ENCODE measurements at places on chromosomes 4 and X.

GRCh38 chr4:152999346-153000075, 63.4 kb downstream of the FHDC1 start:
- no peak for DNase-seq

DNA sequence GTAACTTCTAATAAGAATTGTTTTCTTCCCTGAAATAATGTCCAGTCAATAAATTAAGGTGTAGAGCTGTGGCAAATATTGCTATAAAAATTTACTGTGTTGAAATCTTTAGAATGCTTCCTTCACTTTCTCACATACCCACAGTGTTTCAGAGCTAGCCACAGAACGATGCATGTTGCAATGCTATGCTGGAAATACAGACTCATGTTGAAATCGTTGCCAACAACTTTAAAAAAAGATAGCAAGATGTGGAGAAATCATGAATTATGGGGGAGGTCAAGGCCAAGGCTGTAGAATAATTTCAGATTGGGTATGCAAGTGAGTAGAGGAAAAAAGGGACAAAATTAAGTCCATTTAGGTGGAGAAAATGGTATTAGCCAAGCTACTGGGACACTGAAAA, 204.8 kb downstream of the VEGFC start:
- DNase-seq = no peak

DNA sequence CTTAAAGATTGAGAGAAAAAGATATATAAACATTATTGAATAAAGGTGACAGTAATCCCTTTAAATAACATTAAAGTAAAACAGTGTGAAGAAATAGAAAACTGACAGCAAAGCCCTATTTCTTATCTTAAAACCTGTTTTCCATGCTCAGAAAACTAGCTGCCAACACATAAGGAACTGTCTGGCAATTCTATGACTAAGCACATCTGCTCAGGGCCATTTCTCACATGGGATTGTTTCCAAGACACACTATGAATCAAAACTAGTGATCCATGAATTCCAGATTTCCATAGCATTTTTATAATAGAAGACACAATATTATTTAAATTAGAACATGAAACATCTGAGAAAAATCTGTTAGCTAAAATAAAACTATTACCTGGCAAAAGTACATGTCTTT, 113.4 kb downstream of the SCLT1 start:
- no peak for DNase-seq

DNA sequence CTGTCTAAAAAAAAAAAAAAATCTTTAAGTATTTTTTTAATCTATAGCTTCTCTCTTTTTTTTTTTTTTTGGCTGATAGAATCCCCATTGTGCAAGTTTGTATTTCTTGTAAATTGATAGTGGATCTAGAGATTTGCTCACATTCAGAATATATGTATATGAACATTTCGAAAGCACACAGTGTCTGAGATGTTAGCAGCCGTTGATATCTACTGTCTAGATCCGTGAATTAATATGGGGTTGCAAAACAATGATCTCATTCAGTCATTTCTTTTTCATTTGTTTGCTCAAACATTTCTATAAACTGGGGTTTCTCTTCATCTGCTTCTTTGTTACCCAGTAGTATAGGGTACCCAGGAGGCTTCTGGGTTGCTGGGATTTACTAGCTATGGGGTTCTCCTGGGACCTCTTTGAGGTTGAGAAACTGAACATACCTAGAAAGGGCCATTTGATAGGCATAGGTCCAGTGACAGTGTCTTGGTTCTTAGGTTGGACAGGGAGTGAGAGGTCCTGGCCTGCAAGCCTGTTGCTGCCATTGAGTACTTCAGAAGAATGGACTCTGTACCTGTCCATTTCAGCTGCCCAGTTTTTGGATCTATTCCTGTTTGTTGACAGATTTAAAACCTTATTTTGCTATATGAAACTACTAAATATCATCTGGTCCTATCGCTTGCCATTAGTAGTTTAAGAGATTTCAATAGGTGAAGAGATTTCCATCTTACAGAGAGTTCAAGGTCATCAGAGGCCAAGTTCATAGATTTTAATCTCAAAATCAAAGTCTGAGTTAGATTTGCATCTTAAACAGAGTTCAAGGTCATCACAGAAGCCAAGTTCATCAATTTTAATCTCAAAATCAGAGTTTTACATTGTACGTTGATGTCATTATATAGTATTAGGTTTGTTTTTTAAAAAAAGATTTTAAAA, 50.8 kb downstream of the WWC2 start:
- DNase-seq = no peak

DNA sequence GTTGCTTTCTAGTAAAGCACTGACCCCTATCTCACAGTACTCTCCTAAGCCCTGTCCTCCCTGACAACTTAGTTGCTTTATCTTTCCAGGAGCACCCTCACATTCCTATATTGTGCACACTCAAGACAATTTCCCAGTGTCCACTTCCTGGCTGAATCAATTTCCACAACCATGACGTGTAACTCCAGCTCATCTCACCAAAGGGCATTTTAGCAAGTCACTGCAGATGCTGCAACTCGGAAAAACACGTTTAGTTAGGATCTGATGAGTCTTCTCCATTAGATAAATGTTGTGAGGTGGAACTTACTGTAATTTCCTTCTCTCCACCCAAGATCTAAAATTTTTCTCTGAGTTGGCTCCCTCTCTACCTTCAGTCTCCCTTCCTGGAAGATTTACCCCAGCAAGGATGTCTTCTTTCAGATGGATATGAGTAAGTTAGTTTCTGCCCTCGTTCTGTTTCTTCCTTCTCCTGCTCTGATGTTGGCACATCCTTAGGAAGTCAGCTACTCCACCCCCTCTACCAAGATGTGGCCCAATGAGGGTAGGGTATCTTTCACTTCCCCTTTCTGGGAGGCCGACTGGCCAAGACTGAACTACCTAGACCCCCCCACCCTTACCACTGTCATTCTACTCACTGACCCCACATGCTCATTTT, 28.8 kb upstream of the IL13RA1 start:
- DNase-seq = no peak

DNA sequence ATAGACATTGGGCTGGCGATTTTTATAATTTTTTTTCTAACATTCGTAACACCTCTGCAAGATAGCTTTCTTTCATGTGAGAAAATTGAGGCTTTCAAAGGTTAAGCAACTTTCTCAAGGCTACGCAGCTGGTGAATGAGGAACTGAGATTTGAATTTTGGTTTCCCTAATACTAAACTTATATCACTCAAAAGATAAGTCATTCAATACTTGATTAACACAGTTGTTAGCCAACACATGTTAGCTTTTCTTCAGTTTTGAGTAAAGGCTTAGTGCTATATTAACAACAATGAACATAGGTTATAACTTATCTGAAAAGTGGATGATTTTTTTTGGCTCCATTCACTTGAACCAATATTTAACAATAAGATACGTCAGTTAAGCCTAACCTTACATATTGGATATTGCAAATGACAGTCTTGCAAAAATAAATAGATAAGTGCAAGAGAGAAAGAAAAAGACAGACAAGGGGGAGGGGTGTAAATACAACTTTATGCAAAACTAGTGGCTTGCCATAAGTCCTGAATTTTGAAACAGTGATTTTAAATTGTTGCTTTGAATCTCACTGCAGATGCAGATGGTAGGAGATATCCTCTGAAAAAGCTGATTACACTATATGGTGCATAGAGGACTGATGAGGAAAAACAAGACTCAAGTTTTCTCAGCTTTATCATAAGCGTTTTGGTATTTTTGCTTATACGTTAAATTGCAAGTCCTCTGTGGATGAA, 11.1 kb upstream of the GPM6A start:
- no peak for DNase-seq

DNA sequence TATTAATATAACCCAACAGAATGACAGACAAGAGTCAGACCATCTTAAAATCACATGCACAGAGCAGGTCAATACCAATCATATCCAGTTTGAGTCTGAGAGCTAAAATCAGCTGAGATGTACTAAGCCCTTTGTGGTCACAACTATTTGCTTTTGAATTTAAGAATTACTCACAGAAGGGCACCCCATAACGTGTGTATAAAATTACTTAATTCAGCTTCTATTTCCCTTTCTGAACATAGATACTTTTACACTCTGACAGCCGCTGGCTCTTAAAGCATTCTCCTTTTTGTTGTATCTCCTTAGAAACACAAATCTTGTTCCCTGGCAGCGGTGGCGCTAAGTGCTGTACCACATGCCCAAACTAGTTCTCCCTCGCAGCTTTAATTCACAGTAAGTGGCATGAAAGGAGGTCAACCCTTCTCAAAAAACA, 14.8 kb upstream of the PPARGC1A start:
- no peak for DNase-seq

All from H9 (cell line).